ENCODE measurements at places on chromosomes 6 and 20.

- DNase-seq = no peak
Observed at GRCh38 chr6:164579035-164579434, 730.4 kb downstream of the C6orf118 start.

- DNase-seq = peak; percentile 43
Observed at GRCh38 chr6:3455569-3456394, 1.1 kb downstream of the SLC22A23 start.

DNA sequence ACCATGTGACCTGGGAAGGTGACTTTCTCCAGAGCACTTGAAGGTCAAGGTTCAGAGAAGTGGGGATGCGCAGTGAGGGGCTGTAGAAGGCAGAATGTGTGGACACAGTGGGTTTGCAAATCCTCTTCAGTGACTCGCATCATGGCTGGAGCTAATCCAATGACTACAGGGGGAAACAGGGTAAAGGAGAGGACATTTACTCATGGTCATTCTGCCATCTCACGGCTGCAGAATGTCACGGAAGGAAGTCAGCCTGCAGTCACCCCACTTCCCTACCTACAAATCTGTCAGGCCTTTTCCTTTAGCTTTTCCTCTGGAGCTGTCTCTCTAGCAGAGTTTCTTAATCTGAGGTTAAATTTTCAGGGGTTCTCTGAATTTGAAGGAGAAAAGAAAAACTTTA lies 337.6 kb downstream of the CDC5L start:
- DNase-seq = no peak

DNA sequence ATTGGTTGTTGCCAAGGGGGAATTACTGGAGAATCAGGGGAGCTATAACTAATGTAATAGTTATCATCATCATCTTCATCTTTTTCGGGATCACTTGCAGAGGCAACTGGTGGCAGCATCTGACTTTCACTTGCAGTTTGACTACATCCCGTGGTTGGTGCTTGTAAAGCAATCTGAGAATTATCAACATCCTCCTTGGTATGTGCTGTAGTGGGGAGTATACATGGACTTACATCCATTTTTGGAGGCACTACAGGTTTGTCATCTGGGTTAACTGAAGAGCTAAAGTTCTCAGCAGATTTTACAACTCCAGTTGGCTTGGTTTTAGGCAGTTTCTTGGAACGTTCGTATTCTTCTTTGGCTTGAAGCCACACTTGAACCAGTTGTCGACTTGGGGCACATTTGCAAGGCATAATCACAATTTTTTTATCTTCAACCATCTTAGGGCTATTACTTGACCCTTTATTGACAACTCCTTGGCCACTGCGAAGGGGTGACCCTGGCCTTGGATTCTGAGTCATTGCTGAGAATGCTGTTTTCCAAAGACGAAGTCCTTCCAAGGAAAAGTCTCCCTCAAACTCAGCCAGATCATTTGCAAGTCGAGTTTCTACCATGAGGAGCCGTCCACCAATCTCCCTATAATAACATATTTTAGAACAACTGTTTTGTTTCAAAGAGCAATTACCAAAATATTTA lies 115.5 kb downstream of the REV3L start:
- no peak for DNase-seq

- DNase-seq = peak; percentile 24
Observed at GRCh38 chr6:73537677-73538076, 16.8 kb upstream of the EEF1A1 start.

GRCh38 chr6:146859795-146860495 lies 261.2 kb downstream of the ADGB start:
- DNase-seq = no peak

Measured in GM13977 (cell line).